Progenitor cell of endocrine pancreas (in vitro differentiated cells): ENCODE measurements at places on chromosomes 13 and 19. TPM values are rescaled to one million over a fixed set of nuclear protein-coding genes. Genes with fewer than 3 reads are reported as not detected.
A peak's percentile ranks its signal among the peaks of the same experiment; 100 is the strongest.

BEST2 gene
- total RNA-seq, result not detected in 2 replicates

FBXO27 gene
- 10.3 and 14.6 TPM in 2 replicates for total RNA-seq

ZSCAN22 gene
- 4.6 TPM in 2 replicates for total RNA-seq

TRPC4 gene
- total RNA-seq, result 4.2 and 5.3 TPM in 2 replicates

EXOC3L2 gene
- not detected in 2 replicates for total RNA-seq

SUGT1 gene
- total RNA-seq, result 67.8 and 68.0 TPM in 2 replicates

MICU2 gene
- 45.3 and 49.4 TPM in 2 replicates for total RNA-seq

SCN1B gene
- total RNA-seq, result 1.7 and 1.8 TPM in 2 replicates

GPR12 gene
- not detected in 2 replicates for total RNA-seq

GRCh38 chr13:48334534-48335127 lies 31.1 kb downstream of the RB1 start:
- H3K4me3 ChIP-seq, result no peak overlapping the region
- H3K36me3 ChIP-seq, result peaks cover 33% of the 10 kb centered on the region
- no peaks in the 10 kb centered on the region for H3K4me1 ChIP-seq
- H3K27ac ChIP-seq, result no peak overlapping the region
- DNase-seq, result no peak

DNA sequence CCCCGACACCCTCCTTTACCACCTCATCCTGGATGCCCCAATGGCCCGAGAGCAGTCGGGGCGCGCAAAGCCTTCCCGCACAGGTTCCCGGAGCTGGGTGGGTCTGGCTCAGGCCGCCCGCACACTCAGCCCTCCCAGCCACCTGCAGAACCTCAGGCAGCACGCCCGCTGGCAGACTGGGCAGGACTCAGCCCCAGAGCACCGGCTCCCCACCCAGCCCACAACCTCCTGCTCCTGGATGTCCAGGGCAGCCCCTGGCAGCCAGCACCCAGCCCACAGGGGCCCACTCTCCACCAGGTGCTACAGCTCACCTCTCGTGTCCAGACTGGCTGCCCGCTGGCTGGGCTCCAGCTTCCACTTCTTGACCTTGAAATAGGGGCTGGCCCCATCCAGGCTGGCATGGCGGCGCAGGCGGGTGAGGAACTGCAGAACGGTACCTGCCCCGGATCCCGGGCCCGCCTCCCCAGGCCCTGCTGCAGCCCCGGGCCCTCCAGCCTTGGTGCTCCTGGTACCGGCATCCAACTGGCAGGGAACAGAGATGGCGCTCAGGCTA lies 4.6 kb downstream of the CBARP start:
- no peaks in the 10 kb centered on the region for H3K4me1 ChIP-seq
- H3K27me3 ChIP-seq, result no peaks in the 10 kb centered on the region
- H3K27ac ChIP-seq, result no peak overlapping the region
- DNase-seq, result no peak
- no peak overlapping the region for H3K4me3 ChIP-seq

DNA sequence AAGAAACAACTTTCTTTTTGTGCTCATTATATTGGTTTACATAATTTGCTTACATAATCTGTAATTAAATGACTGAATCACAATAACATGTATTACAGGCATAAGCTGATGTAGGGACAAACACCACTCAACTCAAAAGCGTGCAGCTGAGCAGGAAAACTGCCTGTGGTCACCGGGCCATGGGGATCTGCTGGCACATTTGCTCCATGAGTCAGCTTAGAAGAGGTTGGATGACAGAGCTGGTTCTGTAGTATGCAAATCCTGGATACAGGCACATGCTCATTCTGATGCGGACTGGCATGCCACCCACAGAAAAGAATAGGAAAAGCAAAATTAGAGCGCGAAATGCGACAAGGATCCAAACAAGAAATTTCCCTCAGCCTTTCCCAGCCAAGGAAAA lies 128.6 kb downstream of the USP12 start:
- no peak overlapping the region for H3K4me3 ChIP-seq
- no peak for DNase-seq
- H3K27ac ChIP-seq, result no peak overlapping the region
- no peaks in the 10 kb centered on the region for H3K4me1 ChIP-seq
- H3K27me3 ChIP-seq, result peaks cover 11% of the 10 kb centered on the region
- H3K36me3 ChIP-seq, result no peaks in the 10 kb centered on the region

- no peaks in the 10 kb centered on the region for H3K36me3 ChIP-seq
- no peak overlapping the region for H3K4me3 ChIP-seq
- H3K27me3 ChIP-seq, result peaks cover 12% of the 10 kb centered on the region
- DNase-seq, result no peak
- H3K27ac ChIP-seq, result no peak overlapping the region
Observed at GRCh38 chr13:112391746-112392145, 15.6 kb downstream of the SPACA7 start.

GRCh38 chr13:109496216-109496615 lies 290.2 kb downstream of the IRS2 start:
- no peak for DNase-seq
- peaks cover 4% of the 10 kb centered on the region for H3K27me3 ChIP-seq
- peaks cover 12% of the 10 kb centered on the region for H3K4me1 ChIP-seq

DNA sequence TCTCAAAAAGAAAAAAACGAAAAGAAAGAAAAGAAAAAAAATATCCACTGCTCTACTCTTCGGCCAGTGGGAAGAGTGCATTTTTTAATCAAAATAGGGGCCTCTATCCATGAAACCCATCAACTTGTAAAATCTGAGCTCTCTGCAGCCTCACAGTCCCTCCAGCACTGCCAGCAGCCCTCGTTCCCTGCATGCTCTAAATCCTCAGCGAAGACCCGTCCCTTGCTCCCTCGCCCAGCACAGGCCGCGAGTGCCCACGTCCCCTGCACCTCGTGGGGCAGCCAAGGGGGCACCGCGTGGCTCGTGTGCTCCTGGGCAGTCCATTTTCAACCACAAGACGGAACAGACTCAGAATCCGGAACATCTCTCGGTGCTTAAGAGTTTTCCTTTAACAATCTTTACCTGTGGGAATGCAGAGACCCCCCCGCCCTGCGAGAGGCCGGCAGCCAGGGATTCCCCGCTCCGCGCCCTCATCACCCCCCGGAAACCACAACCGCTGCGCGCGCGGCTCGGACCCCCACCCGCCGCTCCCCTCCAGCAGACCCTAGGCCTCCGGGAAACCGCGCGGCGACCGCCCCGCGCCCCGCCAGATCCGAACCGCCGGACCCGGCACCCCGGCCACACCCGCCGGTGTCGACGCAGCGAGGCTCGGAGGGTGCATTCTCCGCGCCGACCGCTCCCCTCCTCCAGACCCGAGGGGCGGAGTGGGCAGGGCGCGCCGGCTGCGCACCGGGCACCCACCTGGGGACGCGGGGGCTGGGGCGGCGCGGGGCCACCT lies 638 bp downstream of the ANKRD27 start:
- peak; percentile 47 for DNase-seq
- peak overlapping the region; percentile 88 for H3K27ac ChIP-seq
- peaks cover 43% of the 10 kb centered on the region for H3K27me3 ChIP-seq
- peak overlapping the region; percentile 96 for H3K4me3 ChIP-seq

GRCh38 chr19:58361900-58362271 lies 665 bp downstream of the ZNF497 start:
- peaks cover 6% of the 10 kb centered on the region for H3K4me1 ChIP-seq
- H3K27me3 ChIP-seq, result no peaks in the 10 kb centered on the region
- peak overlapping the region; percentile 99 for H3K27ac ChIP-seq

DNA sequence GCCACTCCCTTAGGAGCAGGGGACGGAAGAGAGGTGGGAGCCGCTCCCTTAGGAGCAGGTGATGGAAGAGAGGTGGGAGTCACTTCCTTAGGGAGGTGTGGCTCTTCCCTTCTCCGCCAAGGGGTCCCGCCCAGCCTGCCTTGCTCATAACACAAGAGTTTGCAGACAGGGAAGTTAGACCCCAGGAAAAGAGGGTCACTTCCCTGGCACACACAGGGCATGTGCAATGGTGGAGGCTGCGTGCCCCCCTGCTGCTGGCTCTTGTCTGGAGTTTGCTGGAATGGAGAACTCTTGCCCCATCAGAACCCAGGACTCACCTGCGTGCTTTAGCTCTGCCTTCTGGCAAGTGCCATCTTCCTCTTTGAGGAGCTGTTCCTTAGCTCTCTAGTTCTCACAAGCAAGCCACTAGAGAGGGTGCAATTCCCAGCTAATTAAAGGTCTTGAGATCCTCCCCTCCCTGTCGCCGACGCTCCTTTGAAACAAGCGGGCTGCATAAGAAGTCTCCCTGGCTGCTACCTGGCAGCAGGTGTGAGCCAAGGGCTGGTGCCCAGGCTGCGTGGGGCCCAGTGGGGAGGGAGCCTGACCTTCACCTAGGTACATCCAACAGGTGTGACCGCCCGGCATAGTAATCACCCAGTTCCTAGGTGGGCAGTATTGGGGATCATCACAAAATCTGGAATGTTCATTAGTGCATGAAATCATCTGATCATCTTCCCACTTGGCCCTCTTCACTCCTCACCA lies 281.6 kb downstream of the ZNF536 start:
- H3K27ac ChIP-seq, result no peak overlapping the region
- peaks cover 25% of the 10 kb centered on the region for H3K4me1 ChIP-seq
- H3K4me3 ChIP-seq, result no peak overlapping the region
- H3K36me3 ChIP-seq, result no peaks in the 10 kb centered on the region
- peaks cover 32% of the 10 kb centered on the region for H3K27me3 ChIP-seq
- DNase-seq, result no peak

- H3K27ac ChIP-seq, result no peak overlapping the region
- H3K36me3 ChIP-seq, result no peaks in the 10 kb centered on the region
- no peak overlapping the region for H3K4me3 ChIP-seq
- H3K27me3 ChIP-seq, result no peaks in the 10 kb centered on the region
- H3K4me1 ChIP-seq, result no peaks in the 10 kb centered on the region
- no peak for DNase-seq
Observed at GRCh38 chr19:55536366-55536765, 567 bp downstream of the SBK2 start.

- DNase-seq, result no peak
- no peaks in the 10 kb centered on the region for H3K27me3 ChIP-seq
- no peaks in the 10 kb centered on the region for H3K4me1 ChIP-seq
- no peaks in the 10 kb centered on the region for H3K36me3 ChIP-seq
- no peak overlapping the region for H3K4me3 ChIP-seq
Observed at GRCh38 chr19:39060171-39060570, 24.0 kb upstream of the ACP7 start.

GRCh38 chr19:35105047-35105410 lies 10.6 kb upstream of the FXYD3 start:
- H3K4me3 ChIP-seq, result no peak overlapping the region
- no peaks in the 10 kb centered on the region for H3K27me3 ChIP-seq
- no peaks in the 10 kb centered on the region for H3K4me1 ChIP-seq
- DNase-seq, result no peak
- H3K27ac ChIP-seq, result no peak overlapping the region

- peaks cover 2% of the 10 kb centered on the region for H3K4me1 ChIP-seq
- H3K27me3 ChIP-seq, result peaks cover 78% of the 10 kb centered on the region
- DNase-seq, result peak; percentile 53
- no peak within 1 kb of the TSS for H3K27ac ChIP-seq
Observed at GRCh38 chr19:55179606-55180484, at the start of gene SYT5. Gene SYT5, minus strand, starts transcription at chr19:55180289. Its CDS starts 1,248 bp downstream, at chr19:55179041.

DNA sequence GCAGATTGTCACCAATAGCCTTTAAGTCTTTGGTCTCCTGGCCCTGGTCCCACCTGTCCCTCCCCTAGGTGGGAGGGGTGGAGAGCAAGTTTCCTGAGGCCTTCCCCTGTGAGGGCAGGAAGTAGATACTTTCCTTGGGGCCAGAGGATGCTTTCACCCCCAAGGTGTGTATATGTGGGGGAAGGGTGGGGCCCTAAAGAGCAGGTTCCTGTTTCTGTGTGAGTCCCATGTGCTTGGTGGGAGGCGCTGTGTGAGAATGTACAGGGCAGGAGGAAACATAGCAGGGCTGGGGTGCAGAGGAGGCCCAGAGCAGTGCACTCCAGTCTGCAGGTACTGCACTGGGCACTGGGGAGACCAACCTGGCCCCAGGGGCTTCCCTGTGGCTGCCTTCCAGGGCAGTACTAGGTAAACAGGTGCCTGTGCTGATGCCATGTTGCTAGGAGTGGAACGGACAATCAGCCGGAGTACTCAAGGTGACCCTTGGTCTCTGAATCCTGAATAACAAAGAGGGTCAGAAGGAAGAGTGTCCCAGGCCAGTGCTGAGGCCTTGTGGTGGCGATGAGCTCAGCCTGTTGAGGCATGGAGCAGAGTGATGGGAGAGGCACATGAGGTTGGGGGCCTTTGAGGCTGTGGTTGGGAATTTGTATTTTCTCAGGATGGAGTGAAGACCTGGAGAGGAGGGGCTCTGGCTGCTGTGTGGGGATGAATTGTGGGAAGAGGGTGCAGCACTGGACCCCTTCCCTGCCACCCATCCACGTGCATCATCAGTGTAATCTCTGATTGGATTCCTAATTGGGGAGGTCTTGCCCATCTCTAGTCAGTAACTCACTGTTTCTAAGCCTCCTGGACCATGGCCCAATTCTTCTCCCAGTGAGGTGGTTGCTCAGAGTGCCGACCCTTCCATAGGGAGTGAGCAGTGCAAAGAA lies 5.1 kb downstream of the EGLN2 start:
- H3K36me3 ChIP-seq, result peaks cover 14% of the 10 kb centered on the region
- H3K4me3 ChIP-seq, result peak overlapping the region; percentile 15
- DNase-seq, result no peak
- peak overlapping the region; percentile 6 for H3K27ac ChIP-seq
- H3K4me1 ChIP-seq, result peaks cover 51% of the 10 kb centered on the region

- H3K4me3 ChIP-seq, result no peak overlapping the region
- no peak overlapping the region for H3K27ac ChIP-seq
- H3K4me1 ChIP-seq, result peaks cover 7% of the 10 kb centered on the region
- H3K27me3 ChIP-seq, result peaks cover 3% of the 10 kb centered on the region
- DNase-seq, result no peak
Observed at GRCh38 chr19:13727798-13728197, 36.5 kb upstream of the MRI1 start.

GRCh38 chr13:83666141-83666540 lies 216.1 kb downstream of the SLITRK1 start:
- no peaks in the 10 kb centered on the region for H3K36me3 ChIP-seq
- H3K27ac ChIP-seq, result no peak overlapping the region
- no peaks in the 10 kb centered on the region for H3K4me1 ChIP-seq

DNA sequence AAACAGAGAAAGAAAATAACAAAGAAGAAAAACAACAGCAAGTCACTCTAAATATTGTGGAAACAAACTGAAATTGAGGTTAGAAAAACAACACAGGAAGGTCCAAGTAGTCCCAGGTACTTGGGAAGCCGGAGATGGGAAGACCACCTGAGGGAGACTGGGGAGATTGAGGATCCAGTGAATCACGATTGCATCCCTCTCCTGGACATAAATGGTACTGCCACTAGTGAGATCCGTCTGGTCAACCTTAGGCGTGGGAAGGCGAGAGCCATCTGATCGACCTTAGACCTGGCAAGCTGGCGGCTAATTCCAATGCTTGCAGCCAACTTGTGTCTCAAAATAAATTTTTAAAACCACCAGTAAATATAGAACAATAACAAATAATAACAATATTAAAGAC lies 81.9 kb downstream of the ZNF726 start:
- H3K4me3 ChIP-seq, result no peak overlapping the region
- DNase-seq, result no peak
- no peaks in the 10 kb centered on the region for H3K4me1 ChIP-seq
- no peaks in the 10 kb centered on the region for H3K27me3 ChIP-seq
- H3K36me3 ChIP-seq, result peaks cover 5% of the 10 kb centered on the region

- H3K4me3 ChIP-seq, result peak overlapping the region; percentile 92
- H3K4me1 ChIP-seq, result peaks cover 17% of the 10 kb centered on the region
- H3K36me3 ChIP-seq, result peaks cover 12% of the 10 kb centered on the region
- peak overlapping the region; percentile 98 for H3K27ac ChIP-seq
Observed at GRCh38 chr19:39434123-39435076, 1.3 kb downstream of the RPS16 start.
